ENCODE measurements at places on chromosomes 2 and 18.

- DNase-seq = no peak
Measured at GRCh38 chr2:240959941-240960308, 38.5 kb upstream of the SNED1 start.

DNA sequence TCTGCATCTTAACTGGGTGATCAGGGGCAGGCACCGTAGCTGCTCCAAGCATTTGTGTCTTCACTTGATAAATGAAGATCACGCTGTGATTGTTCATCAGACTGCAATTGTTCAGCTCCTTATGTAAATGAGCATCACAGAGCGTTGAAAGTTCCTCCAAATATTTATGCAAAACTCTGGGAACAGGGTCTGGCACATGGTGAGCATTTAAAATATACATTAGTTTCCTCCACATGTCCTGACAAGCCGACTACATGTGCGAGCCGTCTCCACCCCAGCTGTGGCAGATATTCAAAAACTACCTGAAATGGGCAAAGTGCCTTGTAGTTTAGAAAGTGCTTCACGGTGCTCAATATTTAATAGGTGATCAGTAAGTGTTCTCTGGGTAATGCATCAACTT, 175.1 kb upstream of the ID2 start:
- DNase-seq = no peak

DNA sequence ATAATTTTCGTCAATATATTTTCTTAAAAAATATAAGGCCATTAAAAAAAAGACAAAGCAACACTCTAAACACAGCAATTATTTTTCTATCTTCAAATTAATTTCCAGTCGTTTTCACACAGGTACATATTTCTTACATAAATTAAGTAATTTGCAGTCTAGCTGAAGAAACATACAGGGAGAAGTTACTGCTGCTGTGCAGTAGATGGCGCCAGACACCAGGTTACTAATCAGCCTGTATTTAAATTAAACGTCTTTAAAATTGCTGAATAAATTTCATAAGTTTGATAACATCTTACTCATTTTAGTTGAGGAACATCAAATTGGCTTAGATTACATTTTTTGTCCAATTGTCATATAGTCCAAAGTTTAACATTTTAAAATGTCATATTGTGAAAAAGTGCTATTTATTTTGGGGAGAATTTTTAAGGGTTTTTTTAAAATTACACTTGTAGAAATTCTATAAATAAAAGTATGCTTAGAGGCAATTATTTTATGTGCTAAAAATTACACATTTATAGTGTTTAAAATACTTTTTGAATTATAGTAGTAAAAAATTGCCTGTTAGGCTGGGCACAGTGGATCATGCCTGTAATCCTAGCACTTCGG, 88.4 kb downstream of the PMAIP1 start:
- peak; percentile 57 for DNase-seq

DNA sequence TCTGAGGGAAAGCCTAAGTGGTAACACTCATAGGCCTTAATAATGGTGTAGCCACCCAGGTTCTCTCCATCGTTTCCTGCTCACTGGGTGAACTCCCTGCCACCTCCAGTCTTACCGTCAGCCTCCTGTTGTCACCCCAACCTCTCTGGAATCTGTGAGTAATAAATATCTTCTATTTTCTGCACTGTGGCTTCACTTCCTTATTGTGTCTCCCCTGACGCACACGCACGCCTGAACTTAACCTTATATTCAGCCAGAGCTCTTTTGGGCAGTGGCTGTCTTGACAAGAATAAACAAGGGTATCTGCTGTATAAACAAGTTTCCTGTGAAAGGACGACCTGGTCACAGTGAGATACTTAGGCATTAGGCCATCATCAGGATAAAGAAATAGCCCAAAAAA, 467.2 kb downstream of the SPAG16 start:
- no peak for DNase-seq

DNA sequence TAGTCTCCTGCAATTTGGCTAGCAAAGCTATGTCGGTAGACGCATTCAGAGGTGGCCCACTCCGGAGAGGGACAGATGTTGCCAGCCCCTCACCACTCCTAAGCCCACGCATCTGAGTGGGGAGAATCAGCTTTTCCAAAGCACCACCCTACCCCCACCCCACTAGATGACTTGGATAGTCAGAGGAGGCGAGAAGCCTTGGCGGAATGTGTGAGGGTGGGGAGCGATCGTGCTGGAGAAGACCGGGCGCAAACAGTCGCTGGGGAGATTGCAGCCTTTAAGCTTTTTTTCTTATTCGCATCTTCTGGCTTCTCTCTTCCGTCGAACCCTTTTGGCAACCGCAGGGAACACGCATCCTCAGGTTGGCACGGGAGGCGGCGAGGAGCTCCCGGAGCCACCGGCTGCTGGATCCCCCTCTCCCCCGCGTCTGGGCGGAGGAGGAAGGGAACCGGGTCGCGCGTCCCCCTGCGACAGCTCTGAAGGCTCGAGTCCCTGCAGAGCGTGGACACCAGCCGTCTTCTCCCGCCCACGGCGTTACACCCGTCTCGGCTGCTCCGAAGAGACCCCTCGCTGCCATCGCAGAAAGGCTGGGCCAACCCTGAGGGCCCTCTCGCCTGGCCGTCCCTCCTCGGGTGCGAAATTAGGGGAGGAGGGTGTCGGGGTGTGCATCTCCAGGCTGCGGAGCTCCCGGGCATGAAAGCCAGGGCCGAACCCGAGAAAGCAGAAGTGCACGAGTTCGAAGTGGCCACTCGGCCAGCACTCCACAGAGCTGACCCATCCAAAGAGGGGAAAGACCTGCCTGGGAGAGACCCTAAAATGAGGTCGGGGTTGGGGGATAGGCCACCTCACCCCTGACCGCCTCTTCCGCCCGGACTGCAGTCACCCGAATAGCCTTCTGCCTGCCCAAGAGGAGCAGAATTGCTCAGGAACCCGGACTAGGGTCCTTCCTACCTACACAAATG, 12.2 kb downstream of the EVX2 start:
- DNase-seq = no peak

DNA sequence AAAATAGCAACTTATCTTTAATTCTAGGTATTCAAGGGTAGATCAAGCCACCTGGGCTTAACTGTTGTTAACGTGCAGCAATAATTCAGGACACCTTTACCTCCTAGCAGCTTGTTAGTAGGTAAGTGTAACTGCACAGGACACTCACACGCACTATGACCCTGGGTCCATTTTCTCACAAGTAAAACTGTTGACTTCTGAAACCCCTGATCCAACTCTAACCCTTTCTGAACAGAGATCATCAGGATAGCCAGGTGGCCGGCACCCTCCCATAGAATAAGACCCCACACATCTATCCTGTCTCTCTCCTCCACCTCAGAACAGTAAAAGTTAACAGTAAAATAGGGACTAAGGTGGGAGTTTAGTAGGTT, 610 bp downstream of the SPC25 start:
- no peak for DNase-seq

- no peak for DNase-seq
Measured at GRCh38 chr2:158004126-158004764, 97.4 kb upstream of the UPP2 start.

Measured in stimulated activated CD4-positive, alpha-beta T cell treated with anti-CD3 and anti-CD28 coated beads, Interleukin-4, amount 100 ng/mL, for 24 hours (primary cell).